ENCODE measurements at places on chromosomes 12 and 14.

GRCh38 chr12:19189522-19189921 lies 60.0 kb downstream of the PLEKHA5 start:
- no peak overlapping the region for H3K27ac ChIP-seq
- DNase-seq = no peak
- H3K4me1 ChIP-seq = no peaks in the 10 kb centered on the region
- no peak overlapping the region for H3K4me3 ChIP-seq
- no peaks in the 10 kb centered on the region for H3K36me3 ChIP-seq
- H3K27me3 ChIP-seq = no peaks in the 10 kb centered on the region

GRCh38 chr14:27995691-27996090 lies 770.9 kb upstream of the FOXG1 start:
- DNase-seq = no peak
- no peak overlapping the region for H3K4me3 ChIP-seq
- H3K27me3 ChIP-seq = no peaks in the 10 kb centered on the region
- no peaks in the 10 kb centered on the region for H3K4me1 ChIP-seq
- no peak overlapping the region for H3K27ac ChIP-seq

- H3K27me3 ChIP-seq = no peaks in the 10 kb centered on the region
- H3K36me3 ChIP-seq = no peaks in the 10 kb centered on the region
- DNase-seq = no peak
- H3K4me1 ChIP-seq = no peaks in the 10 kb centered on the region
- no peak overlapping the region for H3K27ac ChIP-seq
These were observed 9.5 kb upstream of the SAV1 start for GRCh38 chr14:50677527-50678063.

GRCh38 chr12:118430516-118430915 lies 54.2 kb downstream of the SUDS3 start:
- no peak overlapping the region for H3K4me3 ChIP-seq
- no peak overlapping the region for H3K27ac ChIP-seq
- H3K4me1 ChIP-seq = no peaks in the 10 kb centered on the region
- no peaks in the 10 kb centered on the region for H3K27me3 ChIP-seq
- DNase-seq = no peak
- H3K36me3 ChIP-seq = no peaks in the 10 kb centered on the region

DNA sequence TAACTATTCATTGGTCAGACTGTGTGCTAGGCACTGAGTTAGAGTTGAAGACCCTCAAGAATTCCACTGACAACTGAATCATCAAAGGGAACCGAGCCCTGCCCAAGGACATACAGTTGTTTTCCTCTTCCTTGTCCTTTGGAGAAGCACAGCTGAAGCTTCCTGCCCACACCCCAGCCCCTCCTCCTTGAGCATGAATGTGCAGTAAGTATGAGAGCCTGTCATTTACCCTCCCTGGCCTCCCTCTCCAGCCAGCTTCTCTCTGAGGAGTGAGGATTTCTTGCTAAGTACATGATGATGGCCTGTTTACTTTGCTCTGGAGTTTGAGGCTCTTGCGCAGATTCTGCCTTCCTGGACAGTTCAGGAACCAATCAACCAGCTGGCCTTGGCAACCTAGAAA lies 235.2 kb downstream of the CACNA1C start:
- no peak overlapping the region for H3K27ac ChIP-seq
- H3K36me3 ChIP-seq = no peaks in the 10 kb centered on the region
- H3K27me3 ChIP-seq = peaks cover 4% of the 10 kb centered on the region
- H3K4me3 ChIP-seq = no peak overlapping the region
- DNase-seq = no peak

Data from immature natural killer cell (primary cell).